ENCODE measurements at places on chromosomes 12 and 14.
A peak's percentile ranks its signal among the peaks of the same experiment; 100 is the strongest.

DNA sequence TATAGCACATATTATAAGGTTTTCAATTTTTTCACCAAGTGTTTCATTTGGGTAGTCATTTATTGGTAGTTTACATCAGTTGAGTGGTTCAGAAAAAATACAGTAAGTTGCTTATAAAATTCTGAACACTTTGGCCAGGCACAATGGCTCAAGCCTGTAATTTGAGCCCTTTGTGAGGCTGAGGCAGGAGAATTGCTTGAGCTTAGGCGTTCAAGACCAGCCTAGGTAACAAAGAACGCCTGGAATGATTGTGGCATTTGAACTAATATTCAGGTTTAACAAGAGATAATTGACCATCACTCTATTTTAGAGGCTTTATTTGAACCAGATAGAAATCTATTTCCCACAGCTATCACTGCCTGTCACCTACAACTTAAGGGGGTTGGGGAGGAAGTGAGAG lies 22.7 kb downstream of the HIF1A start:
- DNase-seq: no peak

DNA sequence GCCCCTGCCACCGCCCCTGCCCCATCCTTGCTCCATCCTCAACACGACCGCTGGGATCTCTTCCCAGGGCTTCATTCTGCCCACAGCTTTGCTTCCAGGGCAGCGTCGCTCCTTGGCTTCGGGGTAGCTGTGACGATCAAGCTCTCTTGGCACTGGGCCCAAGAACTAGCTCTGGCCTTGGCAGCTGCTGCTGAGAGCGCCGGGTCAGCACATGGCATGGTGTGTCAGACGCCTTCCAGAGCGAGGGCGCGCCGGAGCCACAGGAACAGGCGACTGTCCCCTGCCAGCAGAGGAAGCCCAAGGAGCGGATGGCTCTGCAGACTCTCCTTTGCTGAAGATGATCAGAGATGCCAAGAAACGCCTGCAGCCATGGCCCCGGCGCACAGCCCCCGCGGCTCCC lies 15.9 kb downstream of the RAB35 start:
- DNase-seq: no peak

DNA sequence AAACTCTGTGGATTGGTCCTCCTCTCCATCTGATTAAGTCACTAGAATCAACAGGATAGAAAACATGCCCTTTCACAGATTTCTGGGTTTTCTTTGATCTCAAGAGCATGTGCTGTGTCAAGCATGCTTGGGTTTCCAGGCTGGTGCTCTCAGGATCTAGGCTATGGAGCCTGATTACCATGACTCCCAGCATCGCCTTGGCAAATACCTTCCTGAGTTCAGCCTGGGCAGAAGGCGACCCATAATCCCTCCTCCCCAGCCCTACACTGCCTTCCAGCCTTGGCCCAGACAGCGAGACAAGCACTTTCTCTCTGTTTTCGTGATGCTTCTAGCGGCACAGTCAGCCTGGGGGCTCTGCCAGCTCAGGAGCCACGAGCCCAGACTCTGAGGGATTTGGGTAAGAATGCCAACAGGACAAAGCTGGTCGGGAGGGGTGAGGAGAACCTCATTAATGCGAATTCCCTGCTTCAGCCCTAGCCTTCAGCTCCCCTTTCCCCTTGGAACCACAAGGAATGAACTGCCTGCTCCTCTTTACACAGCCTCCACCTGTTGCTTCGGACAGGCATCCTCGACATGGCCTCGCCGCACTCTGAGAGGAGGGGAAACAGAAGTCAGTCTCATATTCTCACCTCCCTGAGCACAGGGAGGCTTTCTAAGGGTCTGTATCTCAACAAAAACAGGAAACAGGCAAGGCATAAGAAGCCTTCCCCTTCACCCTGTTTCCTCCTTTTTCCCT lies 227.1 kb downstream of the MSRB3 start:
- no peak for DNase-seq

DNA sequence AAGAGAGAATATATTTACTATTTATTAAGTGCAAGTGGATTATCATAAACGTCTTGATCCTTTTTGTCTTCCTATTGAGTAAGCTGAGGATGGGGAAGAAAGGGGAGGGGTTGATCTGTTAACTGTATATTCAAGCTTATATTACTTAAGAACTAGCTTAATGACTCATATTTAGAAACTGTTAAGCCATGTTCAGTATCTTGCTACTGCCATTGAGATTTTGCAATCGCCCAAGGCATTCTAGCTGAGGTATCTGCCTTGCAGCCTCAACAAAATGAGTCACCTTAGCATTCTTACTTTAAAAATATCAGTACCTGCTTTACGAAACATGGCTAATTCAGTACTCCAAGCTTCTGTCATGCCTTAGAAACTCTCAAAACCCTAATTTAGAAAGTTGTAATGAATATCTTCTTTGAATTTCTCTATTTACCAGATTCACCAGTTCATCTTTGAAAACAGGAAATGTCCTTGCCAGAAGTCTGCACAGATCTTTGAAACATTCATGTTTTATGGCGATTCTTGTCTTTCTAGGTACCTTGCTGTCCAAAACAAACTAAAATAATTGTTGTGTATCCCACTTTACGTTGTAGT lies 76.1 kb downstream of the ALG10B start:
- DNase-seq: no peak

DNA sequence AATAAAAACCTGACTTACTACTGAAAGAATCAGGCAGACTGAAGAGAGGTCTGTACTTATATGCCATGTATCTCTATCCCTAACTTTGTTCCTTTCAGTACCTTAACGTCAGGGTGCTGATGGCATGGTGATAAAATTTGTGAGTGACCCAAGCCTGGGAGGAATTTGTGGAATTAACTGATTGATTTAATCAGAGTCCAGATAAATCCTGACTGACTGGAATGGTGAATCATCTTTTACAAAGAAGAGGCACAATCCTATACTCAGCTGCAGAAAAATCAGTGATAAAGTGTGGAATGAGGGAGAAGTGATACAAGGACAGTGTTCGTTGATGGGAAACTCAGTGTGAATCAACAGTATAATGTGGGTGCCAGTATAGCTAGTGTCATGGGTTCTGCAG lies 3.7 kb downstream of the TDG start:
- DNase-seq: no peak

DNA sequence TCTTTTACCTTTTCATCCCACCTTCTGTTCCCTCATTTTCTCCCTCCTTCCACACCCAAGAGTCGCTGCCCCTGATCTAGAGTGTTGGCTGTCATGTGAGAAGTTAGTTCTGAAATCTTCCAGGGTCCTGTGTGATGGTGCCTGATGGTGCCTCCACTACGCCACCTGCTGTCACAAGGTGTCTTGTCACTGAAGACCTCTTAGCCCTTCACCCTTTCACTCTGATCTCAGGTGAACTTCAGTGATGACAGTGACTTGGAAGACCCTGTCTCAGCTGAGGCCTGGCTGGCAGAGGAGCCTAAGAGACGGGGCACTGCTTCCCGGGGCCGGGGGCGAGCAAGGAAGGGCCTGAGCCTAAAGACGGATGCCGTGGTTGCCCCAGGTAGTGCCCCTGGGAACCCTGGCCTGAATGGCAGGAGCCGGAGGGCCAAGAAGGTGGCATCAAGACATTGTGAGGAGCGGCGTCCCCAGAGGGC lies 7.6 kb upstream of the PFDN5 start:
- DNase-seq: peak; percentile 11

DNA sequence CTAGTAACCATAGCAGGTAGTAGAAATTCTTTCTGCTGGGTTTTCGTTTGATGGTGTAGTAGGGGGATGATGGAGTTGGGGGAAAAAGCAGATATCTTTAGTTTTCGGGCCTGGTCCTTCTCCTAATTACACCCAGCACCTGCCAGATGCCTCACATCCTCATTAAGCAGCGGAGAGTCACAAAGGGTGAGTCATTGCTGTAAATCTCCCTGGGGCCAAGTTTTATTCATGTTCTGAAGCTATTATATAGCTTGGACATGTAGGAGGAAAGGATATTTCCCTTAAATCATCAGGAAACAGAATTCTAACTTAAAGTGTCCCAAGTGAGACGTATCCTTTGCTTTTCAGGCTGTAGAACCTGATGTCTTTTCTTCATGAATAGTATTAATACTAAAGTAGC lies 4.9 kb upstream of the NECAP1 start:
- no peak for DNase-seq

GRCh38 chr14:69794791-69795190 lies 2.2 kb downstream of the SLC10A1 start:
- DNase-seq: no peak

GRCh38 chr12:128267131-128267622 lies at the start of gene TMEM132C:
Gene TMEM132C, plus strand, starts transcription at chr12:128267170. Its CDS starts 233 bp downstream, at chr12:128267403.
- DNase-seq: no peak

DNA sequence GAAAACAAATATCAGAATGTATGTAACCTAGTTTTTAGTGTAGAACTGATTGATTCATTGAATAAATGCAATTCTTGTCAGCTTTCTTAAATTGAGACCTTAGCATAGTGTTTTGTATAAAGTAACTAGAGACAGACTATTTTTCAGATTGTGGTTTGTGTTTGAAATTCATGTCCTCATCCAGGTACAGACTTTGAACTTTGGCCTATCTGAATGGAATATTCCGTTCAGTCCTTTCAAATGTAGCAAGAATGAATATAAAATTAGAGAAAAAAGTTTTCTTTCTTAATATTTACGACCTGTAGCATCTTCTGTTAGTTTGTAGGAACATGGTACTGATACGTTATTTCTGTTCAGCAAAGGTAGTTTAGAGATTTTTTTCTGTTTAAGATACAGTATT lies 378.4 kb upstream of the RGS6 start:
- no peak for DNase-seq

- no peak for DNase-seq
Measured at GRCh38 chr14:31926123-31926522, 151.0 kb upstream of the ARHGAP5 start.

GRCh38 chr12:6943389-6943721 lies 261 bp upstream of the RNU7-1 start:
- DNase-seq: no peak

DNA sequence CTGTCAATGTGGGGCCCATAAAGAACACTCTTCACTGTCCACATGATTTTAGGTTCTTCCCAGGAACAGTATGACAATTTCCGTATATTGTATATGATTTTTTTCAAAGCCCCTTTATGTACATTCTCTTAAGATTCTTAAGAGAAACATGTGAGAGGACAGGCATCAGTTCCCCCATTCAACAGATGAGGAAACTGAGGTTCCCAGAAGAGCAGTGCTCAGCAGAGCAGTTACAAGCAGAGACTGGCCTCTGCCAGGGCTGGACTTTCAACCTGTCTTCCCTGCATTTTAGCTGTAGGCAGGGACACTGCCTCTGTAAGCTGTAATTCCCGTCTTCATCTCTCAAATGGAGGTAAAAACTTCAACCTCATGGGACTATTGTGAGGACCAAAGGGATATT lies 77.7 kb downstream of the RBM19 start:
- DNase-seq: no peak

DNA sequence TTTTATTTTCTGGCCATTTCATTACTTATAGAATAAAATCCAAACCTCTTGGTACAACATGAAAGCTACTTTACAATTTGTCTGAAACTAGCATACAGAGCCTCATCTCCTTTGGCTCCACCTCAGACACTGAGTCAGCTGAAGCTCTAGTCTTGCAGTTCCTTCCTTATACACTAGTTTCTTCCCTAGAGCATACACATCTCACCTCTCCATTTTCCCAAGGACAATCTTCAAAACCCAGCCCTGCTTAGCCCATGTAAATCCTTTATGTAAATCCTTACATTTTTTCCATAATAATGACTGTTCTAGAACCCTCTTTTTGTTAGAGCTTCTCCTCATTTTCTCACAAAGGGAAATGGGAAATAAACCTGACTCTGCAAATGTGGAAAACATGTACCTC lies 463.4 kb downstream of the SLC16A7 start:
- DNase-seq: no peak

GRCh38 chr14:22537436-22538310 lies 51.4 kb downstream of the DAD1 start:
- DNase-seq: no peak

GRCh38 chr14:30996892-30997659 lies 28.4 kb upstream of the AP4S1 start:
- DNase-seq: no peak

- no peak for DNase-seq
Measured at GRCh38 chr12:76637807-76638206, 78.2 kb upstream of the OSBPL8 start.

DNA sequence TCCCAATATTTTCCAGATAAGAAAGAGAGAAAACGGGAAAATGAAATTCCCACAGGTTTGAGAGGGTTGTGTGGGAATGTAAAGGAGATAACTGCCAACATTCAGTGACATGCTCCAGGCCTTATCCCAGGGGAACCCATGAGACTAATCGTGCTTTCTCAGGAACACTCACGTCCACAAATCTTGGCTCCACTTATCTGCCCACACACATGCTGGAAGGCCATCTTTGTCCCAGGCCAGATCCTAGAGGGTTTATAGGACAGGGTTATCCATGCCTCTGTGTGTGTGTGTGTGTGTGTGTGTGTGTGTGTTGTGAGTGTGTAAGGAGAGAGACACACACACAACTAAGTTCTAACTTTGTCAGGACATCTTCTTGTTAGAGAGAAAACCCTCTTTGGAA lies 182.2 kb upstream of the E2F7 start:
- DNase-seq: no peak

DNA sequence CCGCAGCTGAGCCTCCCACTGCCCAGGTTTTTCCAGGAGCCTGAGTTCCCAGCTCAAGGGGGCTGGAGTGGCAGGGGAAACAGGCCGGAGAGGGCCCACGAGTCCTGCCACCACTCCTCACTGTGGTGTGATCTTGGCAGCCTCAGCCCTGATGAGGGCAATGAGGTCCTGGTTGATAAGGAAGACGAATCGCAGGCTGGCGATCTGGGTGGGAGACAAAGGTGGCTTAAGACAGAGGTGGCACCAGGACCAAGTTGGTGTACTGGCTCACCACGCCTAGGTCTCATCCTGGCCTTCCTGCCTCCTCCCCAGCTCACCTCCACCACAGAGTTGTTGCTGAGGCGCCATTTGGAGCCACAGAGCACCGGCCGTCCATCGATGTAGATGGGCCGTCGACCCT lies 9.4 kb downstream of the MCRS1 start:
- DNase-seq: no peak

- DNase-seq: no peak
Measured at GRCh38 chr14:39372656-39373055, 59.6 kb downstream of the FBXO33 start.

GRCh38 chr14:50647753-50648152 lies 20.4 kb downstream of the SAV1 start:
- no peak for DNase-seq
